Putamen (tissue), 1 donor: ENCODE measurements at places on chromosomes 2 and 18.

DNA sequence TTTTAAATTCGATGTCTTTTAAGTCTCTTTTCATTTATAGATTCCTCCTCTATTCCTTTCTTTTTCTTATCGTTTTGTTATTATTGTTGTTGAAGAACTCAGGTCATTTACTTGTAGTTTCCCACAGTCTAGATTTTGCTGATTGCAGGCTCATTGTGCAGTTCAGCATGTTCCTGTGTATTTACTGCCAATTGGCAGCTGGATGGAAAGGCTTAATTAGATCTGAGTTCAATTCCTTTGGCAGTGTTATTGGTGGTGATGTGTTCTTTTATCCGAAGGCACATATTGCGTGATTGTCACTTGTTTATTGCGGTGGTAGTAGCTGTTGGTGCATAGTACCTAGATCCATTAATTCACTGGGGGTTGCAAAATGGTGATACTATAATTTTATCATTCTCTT, 180.7 kb downstream of the BABAM2 start:
- peak; percentile 3 for DNase-seq

DNA sequence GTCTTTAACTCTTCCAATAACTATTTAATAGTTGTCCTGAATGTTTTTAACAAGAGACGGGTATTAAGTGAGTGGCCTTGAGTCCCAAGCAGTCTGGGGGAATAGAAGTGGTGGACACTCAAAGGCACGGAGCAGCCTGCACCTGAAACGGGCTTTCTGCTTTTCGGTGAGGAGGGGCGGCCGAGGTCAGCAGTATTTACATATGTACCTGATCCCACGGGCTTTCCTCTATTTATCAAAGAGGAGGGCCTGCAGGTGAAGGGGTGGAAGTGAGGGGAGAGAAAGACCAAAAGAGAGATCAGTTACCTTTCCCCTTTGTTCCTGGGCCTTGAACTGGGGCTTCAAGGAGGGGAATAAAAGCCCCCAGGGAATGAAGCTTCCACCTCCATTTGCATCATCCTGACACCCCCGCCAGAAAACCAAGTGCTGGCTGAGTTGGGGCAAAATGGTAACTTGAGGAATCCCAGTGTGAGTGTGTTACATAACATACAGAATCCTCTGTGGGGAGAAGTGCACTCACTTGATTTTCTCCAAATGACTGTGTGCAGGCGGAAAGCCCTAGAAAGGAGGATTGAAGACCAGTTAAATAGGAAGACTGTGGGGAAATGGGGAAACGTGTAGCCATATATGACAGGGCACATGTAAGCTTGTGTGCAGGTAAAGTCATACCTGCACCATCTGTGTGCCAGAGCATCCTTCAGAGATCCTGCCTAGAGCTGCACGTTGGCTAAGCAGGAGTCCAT, 12.4 kb downstream of the POU3F3 start:
- peak; percentile 45 for DNase-seq

DNA sequence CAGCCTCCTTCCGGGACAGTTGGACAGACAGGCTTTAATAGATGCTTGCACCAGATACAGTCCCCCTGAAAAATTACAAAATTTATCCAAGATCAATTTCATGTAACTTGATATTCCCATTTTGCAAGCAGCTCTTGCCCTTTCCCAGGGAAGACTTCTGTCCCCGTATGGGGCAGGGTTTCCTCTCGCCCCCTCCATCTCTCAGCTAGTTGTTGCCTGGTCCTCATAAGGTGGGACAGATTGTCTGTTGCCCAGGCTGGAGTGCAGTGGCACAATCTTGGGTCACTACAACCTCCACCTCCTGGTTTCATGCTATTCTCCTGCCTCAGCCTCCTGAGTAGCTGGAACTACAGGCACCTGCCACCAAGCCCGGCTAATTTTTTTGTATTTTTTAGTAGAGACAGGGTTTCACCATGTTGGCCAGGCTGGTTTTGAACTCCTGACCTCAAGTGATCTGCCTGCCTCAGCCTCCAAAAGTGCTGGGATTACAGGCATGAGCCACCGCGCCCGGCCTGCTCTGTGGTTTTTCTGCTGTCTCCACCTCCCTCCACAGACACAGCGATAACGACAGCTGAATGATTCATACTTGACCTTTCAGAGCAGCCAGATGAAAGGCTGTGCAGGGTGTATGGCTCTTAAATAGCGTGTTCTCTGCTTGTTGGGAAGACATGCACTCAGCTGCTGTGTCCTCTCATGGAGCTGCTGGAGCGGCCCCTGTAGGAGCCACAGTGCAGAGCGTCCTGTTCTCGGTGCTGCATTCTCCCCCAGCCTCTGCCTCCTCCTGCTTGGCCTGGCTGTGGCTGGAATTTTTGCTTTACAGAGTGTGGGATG, 61.4 kb downstream of the TTC39C start:
- DNase-seq = no peak

- no peak for DNase-seq
These were observed 164.6 kb downstream of the TMEM247 start for GRCh38 chr2:46643951-46644350.

GRCh38 chr18:76953583-76954233, 131.4 kb downstream of the ZNF236 start:
- no peak for DNase-seq

- no peak for DNase-seq
These were observed 37.8 kb downstream of the CYP26B1 start for GRCh38 chr2:72109904-72110303.

GRCh38 chr2:5692561-5693286, 540 bp downstream of the SOX11 start:
- no peak for DNase-seq

GRCh38 chr2:176931588-176932563, 280.7 kb upstream of the HNRNPA3 start:
- no peak for DNase-seq

- DNase-seq = no peak
These were observed 142.0 kb downstream of the COL6A3 start for GRCh38 chr2:237271698-237272652.

- DNase-seq = no peak
These were observed 43.1 kb downstream of the TMEM185B start for GRCh38 chr2:120180066-120180465.

DNA sequence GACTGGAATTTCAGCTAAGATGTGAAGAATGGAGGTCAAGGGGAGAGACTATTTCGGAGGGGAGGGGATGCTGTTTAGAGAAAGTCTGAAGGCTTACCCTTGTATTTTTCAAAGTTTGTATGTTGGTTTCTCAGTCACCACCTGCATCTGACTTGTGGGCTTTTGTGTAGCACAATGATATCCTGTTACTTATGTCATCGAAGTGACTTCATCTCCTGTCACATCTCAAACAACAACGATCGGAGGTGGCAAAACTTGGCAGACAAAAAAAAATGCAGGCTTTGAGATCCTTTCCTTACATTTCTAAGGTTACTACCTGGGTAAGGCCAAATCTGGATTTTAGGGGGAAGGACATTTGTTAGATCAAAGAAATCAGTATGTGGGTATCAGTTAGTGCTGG, 11.7 kb upstream of the CXCR4 start:
- no peak for DNase-seq

GRCh38 chr2:149068996-149069888, 30.7 kb downstream of the LYPD6B start:
- DNase-seq = no peak

GRCh38 chr18:13284330-13285027, 65.9 kb downstream of the LDLRAD4 start:
- peak; percentile 79 for DNase-seq

DNA sequence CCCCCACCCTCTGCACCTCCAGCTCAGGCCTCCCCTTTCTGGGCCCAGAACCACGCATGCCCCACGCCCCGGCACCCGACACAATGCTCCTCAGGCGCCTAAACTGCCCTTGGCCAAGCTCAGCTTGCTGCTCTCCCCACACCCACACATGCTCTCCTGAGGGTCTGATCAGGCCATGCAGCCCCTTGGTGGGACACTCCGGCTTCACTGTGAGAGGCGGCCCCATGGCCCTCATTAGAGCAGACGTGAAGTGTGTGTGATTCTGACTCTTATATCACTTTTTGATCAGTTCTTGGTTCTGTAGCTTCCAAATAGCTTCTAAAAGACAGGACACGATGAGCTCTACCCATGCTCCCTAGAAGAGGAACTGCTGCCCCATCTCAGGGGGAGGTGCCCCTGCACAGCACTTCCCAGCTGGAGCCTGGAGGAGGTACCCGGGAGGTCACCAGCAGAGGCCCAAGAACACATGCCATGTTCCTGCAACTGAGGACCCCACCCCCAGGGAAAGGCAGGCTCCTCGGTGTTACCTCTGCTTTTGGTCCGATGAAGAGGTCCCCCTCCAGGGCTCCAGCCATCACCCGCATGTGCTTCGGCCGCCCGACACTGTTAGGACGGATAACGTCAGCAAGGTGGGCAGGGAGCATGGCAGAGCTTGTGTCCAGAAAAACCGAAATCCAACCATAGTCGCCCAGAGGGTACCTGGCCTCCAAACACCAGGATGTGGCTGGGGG, 3.6 kb downstream of the ACTR1B start:
- no peak for DNase-seq

GRCh38 chr2:168699844-168700417, 102.5 kb upstream of the NOSTRIN start:
- DNase-seq = peak; percentile 33

- no peak for DNase-seq
These were observed 134.0 kb downstream of the GALNT14 start for GRCh38 chr2:31004257-31004656.

GRCh38 chr2:129922571-129923264, 56.7 kb upstream of the RAB6C start:
- no peak for DNase-seq

GRCh38 chr2:201618744-201619662, 24.3 kb downstream of the TMEM237 start:
- peak; percentile 40 for DNase-seq

DNA sequence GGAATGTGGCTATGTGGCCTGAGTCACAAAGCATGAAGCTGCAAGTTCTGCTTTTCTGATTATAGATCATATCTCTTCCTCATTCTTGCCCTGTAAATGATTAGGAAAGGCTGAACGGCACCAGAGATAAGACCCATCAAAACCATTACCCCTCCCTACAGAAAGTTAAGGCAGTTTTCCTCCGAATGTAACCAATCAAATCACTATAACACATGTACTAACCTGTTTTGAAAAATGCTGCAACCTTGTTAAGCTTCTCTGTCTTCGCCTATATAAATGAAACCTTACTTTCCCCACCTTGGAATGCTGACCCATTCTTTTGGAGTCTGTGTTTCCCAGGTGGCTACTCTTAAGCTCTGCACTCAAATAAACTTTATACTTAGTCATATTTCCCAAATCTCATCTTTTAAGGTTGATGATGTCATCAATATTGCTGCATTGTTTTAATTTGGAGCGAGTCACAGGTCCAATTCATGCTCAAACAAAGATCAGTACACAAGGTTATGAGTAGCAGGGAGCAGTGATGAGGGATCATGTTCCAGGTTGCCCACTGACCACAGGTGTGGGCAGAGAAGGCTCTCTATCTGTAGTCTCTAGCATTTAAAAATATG, 662.3 kb downstream of the IRS1 start:
- DNase-seq = no peak

GRCh38 chr2:111912547-111912946, 14.1 kb downstream of the MERTK start:
- no peak for DNase-seq

DNA sequence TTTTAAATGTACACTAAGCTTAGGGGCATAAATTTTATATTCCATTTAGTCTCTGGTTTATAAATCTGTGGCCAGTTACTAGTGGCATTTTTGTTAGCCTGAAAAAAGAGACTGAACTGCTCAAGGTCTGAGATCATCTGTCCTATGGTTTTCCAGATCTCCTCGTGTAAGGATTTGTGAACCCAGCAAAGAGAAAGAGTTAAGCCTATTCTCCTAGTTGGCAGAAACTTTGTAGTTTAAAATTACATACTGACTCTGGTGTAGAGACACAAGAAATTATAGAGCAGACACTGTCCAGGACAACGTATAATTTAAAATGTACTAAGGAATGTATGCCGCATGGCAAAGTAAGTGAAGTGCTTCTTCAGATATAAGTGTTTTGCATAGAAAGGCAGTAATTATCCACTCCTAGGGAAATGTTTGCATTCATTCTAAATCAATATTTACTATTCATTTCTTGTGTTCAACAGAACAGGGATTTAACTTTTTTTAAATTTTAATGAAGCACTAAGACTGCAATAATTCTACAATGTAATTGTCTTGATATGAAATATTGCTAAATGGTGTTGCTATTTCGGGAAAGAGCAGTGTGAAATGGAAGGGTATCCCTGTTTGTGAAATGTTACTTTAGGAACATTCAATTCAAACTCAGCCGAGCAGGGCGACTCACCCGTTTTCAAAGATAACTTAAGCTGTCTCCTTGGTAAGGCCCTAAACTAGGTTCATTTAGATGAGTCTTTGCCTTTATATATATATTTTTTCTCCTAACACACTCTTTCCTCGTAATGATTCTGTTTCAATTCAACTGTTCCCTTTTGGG, 508.4 kb upstream of the ZEB2 start:
- no peak for DNase-seq

DNA sequence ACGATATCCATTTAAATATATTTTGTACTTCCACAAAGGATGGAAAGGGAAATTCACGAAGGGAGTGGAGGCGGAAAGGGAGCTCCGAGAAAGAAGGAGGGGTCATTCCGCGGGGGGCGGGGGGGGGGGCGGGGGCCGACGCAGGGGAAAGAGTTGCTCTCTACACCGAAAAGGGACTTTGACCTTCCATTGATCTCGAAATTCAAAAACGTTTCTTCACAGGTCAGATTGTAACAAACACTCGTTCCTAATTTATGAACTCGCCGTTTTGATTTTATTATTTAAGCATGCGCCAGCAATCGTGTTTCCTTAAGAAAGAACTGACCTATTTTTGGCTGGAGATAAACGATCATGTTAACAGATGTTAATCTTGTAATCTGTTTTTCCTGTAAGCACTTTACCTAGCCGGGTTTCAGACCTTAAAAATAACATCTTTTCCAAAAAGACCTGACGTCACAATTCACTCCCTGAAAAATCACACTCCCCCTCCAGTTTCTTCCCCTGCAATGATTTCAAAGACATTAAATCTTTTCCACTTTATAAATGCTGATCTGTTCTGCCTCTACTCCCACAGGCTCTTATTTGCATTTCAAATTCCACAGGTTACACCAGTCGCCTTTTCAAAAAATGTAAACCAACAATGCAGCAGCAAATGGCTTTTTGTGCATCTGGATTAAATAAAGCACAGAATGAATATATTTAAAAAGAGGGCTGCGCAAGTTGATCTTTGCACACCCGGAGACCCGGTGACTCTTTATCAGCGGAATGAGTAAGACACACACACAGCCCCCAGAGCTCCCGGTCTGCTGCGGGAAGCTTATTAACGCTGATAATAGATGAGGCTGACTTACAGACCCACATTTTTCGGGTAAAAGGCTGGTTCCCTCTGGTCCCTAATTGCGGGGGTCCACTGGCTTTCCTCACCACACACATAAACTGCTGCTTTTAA, 1.6 kb downstream of the ZNF516 start:
- peak; percentile 72 for DNase-seq
